ENCODE measurements at places on chromosomes 4 and X.

- DNase-seq: no peak
These were observed 35.5 kb upstream of the SMAD1 start for GRCh38 chr4:145446184-145446583.

DNA sequence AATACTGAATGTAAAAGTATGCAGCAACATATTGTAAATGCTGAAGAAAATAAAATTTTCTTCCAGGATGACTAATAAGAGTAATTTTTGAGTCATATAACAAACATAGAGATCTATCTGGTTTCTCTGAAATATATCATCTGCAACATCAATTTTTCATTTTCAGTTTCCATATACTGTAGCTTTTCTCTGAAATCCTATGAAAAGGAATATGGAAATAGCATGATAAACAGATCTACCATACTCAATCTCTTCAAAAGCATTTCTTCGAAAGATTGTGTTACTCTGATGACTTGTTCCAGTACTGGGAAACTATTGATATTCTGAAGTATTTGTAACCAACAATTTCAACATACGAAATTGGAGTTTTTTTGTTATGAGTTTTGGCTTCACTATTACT is 1156.7 kb downstream of the FAM133A start:
- DNase-seq: peak; percentile 41

GRCh38 chr4:114599903-114600552 is 1.4 kb downstream of the UGT8 start:
- no peak for DNase-seq

- peak; percentile 13 for DNase-seq
These were observed at the start of gene ARMCX2 for GRCh38 chrX:101659601-101660063. TSS of gene ARMCX2 (minus strand) at chrX:101659850. CDS start at chrX:101657588, 2,262 bp downstream.

- peak; percentile 81 for DNase-seq
These were observed 3.2 kb upstream of the UXT start for GRCh38 chrX:47662144-47662657.

DNA sequence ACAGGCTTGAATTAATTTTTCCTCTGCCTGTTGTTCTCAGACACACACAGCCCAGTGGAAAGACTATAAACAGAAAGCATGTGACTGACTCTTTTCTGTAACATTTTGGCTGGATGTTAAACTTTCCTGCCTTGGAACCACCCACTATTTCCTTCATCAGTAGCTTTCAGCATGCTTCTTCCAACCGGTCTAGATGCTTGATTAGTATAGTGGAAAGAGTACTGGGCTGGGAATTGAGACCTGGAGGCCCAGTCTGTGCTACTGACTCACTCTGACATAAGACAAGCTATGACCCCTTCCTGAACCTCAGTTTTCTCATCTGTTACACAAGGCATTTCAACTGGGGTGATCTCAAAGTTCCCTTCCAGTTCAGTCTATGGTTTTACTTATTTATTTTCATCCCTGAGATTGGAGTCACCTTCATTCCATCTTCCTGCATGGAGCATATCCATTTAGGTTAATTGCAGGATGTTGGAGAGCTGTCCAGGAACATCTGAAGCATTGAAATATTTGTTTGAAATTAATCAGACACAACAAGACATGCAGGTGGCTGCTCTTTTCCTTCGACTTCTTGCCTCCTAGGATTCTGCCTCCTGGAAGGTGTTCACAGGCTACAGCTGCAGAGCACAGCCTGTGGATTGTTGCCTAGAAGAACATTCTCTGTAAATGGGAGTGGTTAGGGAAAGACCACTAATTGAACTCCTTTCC is 173.4 kb downstream of the RTL9 start:
- no peak for DNase-seq

- DNase-seq: no peak
These were observed 66.6 kb downstream of the EIF4E start for GRCh38 chr4:98862371-98862770.
